ENCODE measurements at places on chromosomes 5 and 9. TPM values are rescaled to one million over a fixed set of nuclear protein-coding genes. Genes with fewer than 3 reads are reported as not detected.

The CFAP77 gene
- total RNA-seq: 0.05 TPM

DNA sequence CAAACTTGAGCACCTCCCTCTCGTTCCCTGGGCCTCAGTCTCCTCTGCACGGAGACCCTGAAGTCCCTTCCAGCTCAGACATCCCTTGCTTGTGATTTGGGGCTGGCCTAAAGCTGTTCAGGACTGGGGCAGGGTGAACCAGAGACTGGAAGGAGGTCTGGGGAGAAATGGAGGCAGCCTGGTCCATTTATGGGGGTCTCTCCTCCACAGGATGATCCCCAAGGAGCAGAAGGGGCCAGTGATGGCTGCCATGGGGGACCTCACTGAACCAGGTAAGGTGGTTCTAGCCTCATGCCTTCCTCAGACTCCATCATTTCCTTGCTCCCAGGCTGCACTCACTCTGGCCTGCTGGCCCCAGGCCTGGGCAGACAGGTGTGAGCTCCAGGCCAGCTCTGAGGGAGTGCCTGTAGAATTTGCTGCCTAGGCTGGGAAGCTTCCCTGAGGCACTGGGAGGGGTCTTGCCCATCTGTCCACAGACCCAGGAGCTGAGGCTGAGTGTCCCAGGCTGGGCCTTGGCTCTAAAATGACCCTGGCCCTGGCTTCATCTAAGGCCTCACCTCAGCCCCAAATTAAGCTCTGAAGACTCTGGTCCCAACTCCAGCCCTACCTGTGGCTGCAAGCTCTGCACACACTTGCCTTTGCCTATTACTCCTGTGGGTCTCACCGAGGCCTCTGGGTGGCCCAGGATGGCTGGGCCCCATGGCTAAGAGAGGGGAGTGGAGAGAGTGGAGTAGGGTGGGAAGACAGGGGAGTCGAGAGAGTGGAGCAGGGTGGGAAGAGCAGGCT, 1.9 kb downstream of the MYOZ3 start:
- DNase-seq: no peak
- no peaks in the 10 kb centered on the region for H3K36me3 ChIP-seq
- no peaks in the 10 kb centered on the region for H3K27me3 ChIP-seq

The TUSC1 gene
- total RNA-seq: 6.2 TPM

GRCh38 chr5:87539839-87540238, 127.1 kb upstream of the CCNH start:
- no peaks in the 10 kb centered on the region for H3K36me3 ChIP-seq
- H3K27ac ChIP-seq: no peak overlapping the region
- H3K27me3 ChIP-seq: no peaks in the 10 kb centered on the region
- H3K4me1 ChIP-seq: no peaks in the 10 kb centered on the region
- H3K4me3 ChIP-seq: no peak overlapping the region

GRCh38 chr9:89465726-89466308, 32.1 kb downstream of the SEMA4D start:
- no peaks in the 10 kb centered on the region for H3K27me3 ChIP-seq
- H3K27ac ChIP-seq: peak overlapping the region; percentile 25
- no peak for DNase-seq
- H3K4me1 ChIP-seq: peaks cover 84% of the 10 kb centered on the region

- no peak overlapping the region for H3K27ac ChIP-seq
- H3K27me3 ChIP-seq: no peaks in the 10 kb centered on the region
- H3K4me3 ChIP-seq: no peak overlapping the region
- no peaks in the 10 kb centered on the region for H3K36me3 ChIP-seq
- DNase-seq: no peak
These were observed 520.1 kb upstream of the SMC2 start for GRCh38 chr9:103574056-103574455.

DNA sequence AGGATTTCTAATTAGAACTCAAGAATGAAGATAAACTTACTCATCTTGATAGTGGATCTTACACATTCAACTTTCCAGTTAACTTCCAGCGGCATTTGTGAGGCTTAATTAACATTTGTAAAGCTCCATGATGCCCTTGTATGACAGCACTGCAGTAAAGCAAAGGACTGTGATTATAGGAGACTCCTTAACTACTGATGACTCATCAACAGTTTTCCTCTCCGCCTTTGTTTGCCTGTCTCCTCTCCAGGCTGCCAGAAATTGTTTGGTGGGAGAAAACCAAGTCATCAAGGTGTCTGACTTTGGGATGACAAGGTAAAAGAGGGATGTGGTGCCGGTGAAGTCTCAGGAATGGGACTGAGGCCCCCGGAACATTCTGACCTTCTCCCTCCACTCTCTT, 20.4 kb upstream of the CYFIP2 start:
- peaks cover 10% of the 10 kb centered on the region for H3K4me1 ChIP-seq
- peaks cover 74% of the 10 kb centered on the region for H3K36me3 ChIP-seq
- no peak for DNase-seq
- H3K27ac ChIP-seq: no peak overlapping the region
- H3K4me3 ChIP-seq: no peak overlapping the region

DNA sequence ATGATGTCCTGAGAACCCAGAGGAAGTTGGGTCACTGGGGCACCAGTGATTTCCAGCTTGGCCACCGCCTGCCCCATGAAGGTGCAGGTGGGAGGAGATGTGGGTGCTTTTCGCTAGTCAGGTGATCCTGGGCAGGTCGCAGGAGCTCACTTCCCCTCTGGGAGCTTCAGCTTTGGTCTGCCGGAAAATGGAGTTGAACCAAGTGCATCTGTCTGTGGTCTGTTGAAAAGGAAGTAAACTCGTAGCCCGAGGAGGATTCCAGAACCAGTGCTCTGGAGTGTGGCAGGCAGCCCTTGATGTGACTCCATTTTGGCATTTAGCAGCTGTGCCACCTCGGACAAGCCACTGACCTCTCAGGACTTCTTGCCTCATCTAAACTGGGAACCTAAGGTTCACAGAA, 81.8 kb upstream of the HRH2 start:
- no peaks in the 10 kb centered on the region for H3K27me3 ChIP-seq
- peaks cover 4% of the 10 kb centered on the region for H3K4me1 ChIP-seq
- no peaks in the 10 kb centered on the region for H3K36me3 ChIP-seq
- DNase-seq: no peak

- no peak for DNase-seq
- H3K27ac ChIP-seq: no peak overlapping the region
- no peak overlapping the region for H3K4me3 ChIP-seq
- no peaks in the 10 kb centered on the region for H3K27me3 ChIP-seq
- H3K36me3 ChIP-seq: no peaks in the 10 kb centered on the region
These were observed 52.3 kb downstream of the NTNG2 start for GRCh38 chr9:132214027-132214622.

DNA sequence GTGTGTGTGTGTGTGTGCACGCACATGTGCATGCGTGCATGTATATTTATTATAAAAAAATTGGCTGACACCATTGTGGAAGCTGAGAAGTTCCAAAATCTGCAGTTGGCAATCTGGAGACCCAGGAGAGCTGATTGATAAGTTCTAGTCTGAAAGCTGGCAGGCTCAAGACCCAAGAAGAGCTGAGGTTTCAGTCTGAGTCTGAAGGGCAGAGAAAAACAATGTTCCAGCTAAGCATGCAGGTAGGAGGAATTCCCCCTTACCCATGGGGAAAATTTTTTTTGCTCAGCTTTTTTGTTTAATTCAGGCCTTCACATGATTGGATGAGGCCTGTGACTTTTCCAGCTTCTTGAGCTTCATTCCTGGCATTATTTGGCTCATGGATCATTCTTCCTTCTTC, 31.2 kb upstream of the ACTBL2 start:
- DNase-seq: no peak
- no peaks in the 10 kb centered on the region for H3K27me3 ChIP-seq
- no peak overlapping the region for H3K4me3 ChIP-seq

DNA sequence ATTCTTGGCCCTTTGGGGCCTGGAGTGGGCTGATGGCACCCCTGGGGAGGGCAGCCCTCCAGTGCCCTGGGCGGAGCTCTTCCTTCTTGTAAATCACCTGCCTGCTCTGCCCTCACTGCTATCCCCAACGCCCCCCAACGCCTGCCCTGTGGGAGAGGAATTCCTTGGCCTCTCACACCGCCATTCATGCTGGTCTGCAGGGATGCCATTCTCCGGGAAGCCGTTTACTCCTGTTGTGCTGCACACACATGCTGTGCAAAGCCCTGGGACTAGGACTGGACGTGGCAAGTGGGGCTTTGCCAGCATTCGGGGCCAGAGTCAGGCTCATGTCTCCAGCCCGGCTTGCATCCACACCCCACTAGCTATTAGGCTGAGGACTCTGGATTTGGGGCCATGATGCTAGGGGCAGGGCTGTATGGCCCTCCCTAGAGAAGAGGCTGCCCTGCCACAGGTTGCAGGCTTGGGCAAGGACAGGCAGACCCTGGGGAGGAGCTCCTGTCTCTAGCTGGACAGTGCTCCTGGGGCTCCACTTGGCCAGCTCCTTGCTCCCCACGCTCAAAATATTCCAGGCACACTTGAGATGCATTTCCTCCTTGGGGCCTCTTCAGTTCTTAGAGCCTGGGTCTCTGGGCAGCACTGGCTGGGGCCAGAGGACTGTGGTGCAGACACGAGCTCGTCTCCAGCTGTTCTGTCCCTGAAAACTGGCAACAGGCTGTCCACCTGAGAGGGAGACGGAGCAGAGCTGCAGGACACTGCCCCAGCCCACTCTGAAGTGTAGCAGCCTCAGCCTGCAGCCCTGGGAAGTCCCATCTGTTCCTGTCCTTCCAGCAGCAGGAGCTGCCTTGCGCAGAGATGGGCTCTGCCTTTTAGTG, 226.9 kb downstream of the CACNA1B start:
- H3K27me3 ChIP-seq: no peaks in the 10 kb centered on the region
- H3K4me3 ChIP-seq: no peak overlapping the region
- no peaks in the 10 kb centered on the region for H3K36me3 ChIP-seq
- no peaks in the 10 kb centered on the region for H3K4me1 ChIP-seq
- no peak overlapping the region for H3K27ac ChIP-seq

DNA sequence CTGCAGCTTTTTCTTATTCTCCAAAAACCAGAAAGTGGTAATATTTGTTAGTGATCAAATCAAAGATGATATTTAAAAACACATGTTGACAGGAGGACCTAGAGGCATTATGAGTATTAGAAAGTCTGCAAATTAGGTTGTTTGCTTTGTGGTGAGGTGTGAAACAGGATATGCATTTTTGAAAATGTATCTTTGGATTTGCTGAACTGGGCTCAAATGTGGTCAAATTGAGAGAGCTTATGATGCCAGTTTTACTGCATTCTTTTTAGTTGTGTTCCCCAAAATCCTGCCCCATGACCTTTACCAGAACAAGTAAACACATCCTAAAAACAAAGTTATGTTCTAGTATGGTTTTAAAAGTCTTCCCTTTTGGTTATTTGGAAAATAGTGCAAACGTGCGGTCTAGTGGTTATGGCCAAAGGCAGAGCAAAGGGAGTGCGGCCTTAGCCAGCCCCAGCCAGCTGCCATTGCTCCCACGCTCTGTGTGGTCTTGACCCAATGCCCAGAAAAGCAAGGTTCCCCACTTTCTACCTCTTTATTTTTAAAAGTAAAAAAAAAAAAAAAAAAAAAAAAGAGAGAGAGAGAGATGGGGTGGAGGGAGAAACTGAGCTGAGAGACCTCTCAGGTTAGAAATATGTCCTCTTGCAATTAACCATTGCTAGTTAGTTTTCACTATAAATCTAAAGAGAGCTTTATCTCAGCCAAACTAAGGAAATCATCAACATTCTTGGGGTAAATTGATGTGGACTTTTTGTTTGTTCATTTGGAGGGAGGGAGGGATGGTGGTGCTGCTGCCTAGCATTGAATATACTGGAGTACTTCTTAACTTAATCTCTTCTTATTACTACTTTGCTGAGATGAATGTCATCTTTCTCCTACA, 176.6 kb downstream of the ARHGAP26 start:
- no peak overlapping the region for H3K4me3 ChIP-seq
- no peaks in the 10 kb centered on the region for H3K27me3 ChIP-seq
- no peak overlapping the region for H3K27ac ChIP-seq
- H3K4me1 ChIP-seq: peaks cover 6% of the 10 kb centered on the region

DNA sequence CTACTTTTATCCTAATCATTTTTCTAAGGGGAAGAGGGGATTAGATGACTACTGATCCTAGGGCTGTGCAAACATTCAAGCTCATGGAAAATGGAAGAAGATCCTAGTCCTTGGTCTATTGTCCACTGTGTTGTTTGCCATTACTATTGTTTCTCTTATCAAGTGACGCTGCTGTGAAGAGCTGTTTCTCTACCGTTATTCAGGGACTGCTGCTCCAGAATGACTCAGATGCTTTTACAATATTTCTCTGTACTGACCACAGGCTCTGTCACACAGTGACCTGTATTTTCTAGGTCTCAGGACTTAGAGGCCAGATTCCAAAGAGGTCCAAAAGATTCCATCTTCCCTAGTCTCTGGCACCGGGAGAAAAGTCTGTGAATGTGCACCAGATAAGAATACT, 159.5 kb upstream of the CHD1 start:
- H3K27me3 ChIP-seq: no peaks in the 10 kb centered on the region
- no peak for DNase-seq
- H3K36me3 ChIP-seq: no peaks in the 10 kb centered on the region
- no peaks in the 10 kb centered on the region for H3K4me1 ChIP-seq
- H3K27ac ChIP-seq: no peak overlapping the region
- no peak overlapping the region for H3K4me3 ChIP-seq

GRCh38 chr5:130198927-130199326, 294.7 kb downstream of the CHSY3 start:
- H3K4me1 ChIP-seq: no peaks in the 10 kb centered on the region
- DNase-seq: no peak
- no peaks in the 10 kb centered on the region for H3K27me3 ChIP-seq
- no peak overlapping the region for H3K27ac ChIP-seq

- H3K4me3 ChIP-seq: no peak overlapping the region
- H3K27ac ChIP-seq: no peak overlapping the region
- no peaks in the 10 kb centered on the region for H3K36me3 ChIP-seq
- DNase-seq: no peak
- H3K27me3 ChIP-seq: no peaks in the 10 kb centered on the region
These were observed 1040.4 kb upstream of the WWC1 start for GRCh38 chr5:167250996-167251395.

The IL3 gene
- total RNA-seq: not detected

DNA sequence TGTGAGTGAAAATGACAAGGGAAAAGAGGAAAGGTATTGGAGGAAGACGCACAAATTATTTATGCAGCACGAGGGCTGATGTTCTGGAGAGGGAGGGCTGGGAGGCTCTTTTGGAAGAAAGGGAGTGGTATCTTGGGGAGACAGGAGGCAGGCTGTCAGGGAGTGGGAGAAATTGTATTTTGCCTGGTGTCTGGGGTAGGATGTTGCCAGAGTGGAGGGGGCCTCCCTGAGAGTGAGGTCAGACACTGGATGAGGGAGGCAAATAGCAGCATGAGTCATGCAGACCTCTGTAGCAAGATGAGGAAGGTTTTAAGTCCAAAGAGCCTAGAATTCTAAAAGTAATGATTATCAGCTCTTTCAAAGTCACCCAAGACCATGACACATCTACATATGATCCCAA, 158.0 kb downstream of the DMRT2 start:
- H3K4me3 ChIP-seq: no peak overlapping the region
- H3K36me3 ChIP-seq: no peaks in the 10 kb centered on the region
- H3K4me1 ChIP-seq: no peaks in the 10 kb centered on the region
- H3K27ac ChIP-seq: no peak overlapping the region
- H3K27me3 ChIP-seq: no peaks in the 10 kb centered on the region
- DNase-seq: no peak
